ENCODE measurements at places on chromosomes 12 and 14. TPM values are rescaled to one million over a fixed set of nuclear protein-coding genes. Genes with fewer than 3 reads are reported as not detected.

Gene CELA1
- total RNA-seq, result not detected

DNA sequence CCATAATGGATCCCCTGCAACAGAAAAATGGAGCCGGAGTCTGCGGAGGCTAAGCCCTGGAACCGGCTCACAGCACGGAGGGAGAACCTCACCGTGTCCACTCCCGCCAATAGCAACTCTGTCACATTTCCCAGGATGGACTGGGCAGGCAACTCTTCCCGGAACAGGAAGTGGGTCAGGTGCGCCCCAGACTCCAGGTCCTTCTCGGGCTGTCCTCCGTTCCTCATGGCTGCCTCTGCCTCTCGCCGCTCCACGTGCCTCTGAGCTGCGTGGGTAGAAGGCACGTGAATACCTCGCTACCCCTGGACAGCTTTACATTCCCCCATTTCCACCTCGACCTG lies 2.2 kb downstream of the CYP27B1 start:
- DNase-seq, result peak; percentile 55

DNA sequence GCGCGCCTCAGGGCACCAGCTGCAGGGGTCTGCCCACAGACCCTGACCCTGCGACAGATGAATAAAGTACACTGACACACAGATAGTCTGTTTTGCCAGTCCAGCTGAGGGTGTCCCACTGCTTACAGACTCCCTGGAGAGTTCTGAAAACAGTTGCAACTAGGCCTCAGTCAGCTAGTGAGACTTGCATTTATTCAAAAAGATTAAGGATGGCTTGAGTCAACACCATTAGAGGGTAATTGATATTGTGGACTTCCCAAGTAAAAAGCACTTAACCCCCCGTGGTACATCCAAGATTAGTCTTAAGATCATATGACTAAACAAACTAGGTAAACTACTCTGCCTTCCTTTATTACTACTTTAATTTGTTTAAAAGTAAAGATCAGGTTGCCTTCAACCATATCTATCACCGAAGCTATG lies 11.1 kb upstream of the PSEN1 start:
- peak; percentile 15 for DNase-seq

GRCh38 chr12:108575199-108575912 lies 13.0 kb downstream of the ISCU start:
- no peak for DNase-seq

GRCh38 chr14:95920769-95921438 lies 44.3 kb downstream of the TUNAR start:
- no peak for DNase-seq

DNA sequence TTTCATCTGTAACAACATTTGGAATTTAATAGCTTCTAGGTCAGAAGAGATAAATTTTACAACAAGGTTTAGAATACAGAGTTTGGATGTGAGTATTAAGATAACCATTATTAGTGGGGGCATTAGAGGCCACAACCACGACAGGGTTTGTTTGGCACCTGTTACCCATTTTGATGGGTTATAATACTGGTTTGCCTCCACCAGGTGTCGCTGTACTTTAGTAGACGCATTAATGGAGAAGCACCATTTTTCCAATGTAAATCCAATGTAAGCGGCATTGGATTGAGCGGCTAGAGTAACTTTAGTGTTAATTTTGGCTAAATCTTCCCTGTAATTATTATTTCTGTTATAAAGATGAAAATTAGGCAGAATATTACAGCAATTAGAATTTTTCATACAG lies 136.2 kb downstream of the SLCO1B3 start:
- no peak for DNase-seq
